ENCODE measurements at places on chromosomes 2 and 18.

- DNase-seq, result no peak
- peaks cover 79% of the 10 kb centered on the region for H3K4me1 ChIP-seq
- H3K36me3 ChIP-seq, result peaks cover 4% of the 10 kb centered on the region
- no peak overlapping the region for H3K4me3 ChIP-seq
- H3K27ac ChIP-seq, result peak overlapping the region; percentile 5
These were observed 60.7 kb downstream of the ASXL2 start for GRCh38 chr2:25817630-25818029.

DNA sequence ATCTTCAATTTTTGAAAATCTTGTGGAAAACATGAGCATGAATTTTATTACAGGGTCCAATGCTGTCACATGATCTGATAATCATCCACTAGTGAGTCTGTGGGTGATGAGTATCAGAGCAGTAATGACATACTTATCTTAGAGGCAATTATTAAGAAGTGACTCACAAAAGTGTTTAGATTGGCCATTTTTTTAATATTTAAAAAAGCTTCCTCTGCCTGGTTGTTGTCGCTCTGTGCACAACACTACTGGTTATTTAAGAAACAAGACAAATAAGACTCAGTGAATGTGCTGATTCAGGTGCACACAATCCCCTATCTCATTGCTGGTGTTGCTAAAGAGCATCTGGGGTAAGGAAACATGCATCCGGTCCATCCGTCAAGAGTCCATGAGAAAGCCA, 665.8 kb upstream of the ZEB2 start:
- H3K4me3 ChIP-seq, result no peak overlapping the region
- H3K36me3 ChIP-seq, result no peaks in the 10 kb centered on the region
- no peak overlapping the region for H3K27ac ChIP-seq
- no peaks in the 10 kb centered on the region for H3K27me3 ChIP-seq

- no peak for DNase-seq
- no peaks in the 10 kb centered on the region for H3K4me1 ChIP-seq
- no peak overlapping the region for H3K27ac ChIP-seq
- no peaks in the 10 kb centered on the region for H3K27me3 ChIP-seq
- H3K36me3 ChIP-seq, result no peaks in the 10 kb centered on the region
These were observed 294.7 kb downstream of the MEIS1 start for GRCh38 chr2:66729416-66730330.

DNA sequence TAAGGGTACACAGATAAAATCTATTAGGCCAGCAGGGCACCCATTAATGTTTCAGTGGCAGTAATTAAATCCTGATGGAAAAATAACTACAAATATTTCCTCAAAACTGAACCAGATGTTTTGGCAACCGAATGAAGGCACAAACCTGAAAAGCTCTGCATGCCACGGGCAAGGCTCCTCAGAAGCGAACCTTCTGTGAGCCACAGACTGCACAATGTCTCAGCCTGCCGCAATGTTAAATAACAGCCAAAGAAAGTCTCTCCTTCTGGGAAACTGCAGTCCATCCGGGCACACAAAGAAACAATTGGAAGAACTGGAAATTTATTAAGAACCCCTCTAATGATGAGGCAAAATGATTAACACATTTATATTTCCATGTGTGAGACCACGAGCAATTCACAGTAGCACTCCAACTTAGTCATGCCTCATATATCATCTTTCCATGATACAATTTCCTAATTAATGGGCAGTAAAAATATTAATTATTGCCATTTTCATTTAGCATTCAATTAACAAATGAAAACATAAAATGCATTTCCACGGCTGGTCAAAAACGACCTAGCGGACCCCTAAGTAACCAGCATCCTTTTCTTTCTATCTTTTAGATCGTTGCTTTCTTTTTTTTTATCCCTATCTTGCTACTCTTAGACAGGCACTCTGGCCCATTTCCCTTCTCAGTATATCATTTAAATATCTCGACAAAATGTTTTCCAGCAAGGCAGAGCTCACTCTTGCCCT, 237.5 kb downstream of the EPHA4 start:
- no peak for DNase-seq
- no peak overlapping the region for H3K27ac ChIP-seq
- H3K36me3 ChIP-seq, result no peaks in the 10 kb centered on the region

- H3K27me3 ChIP-seq, result peaks cover 25% of the 10 kb centered on the region
- no peak for DNase-seq
- H3K4me1 ChIP-seq, result no peaks in the 10 kb centered on the region
- H3K4me3 ChIP-seq, result no peak overlapping the region
- no peaks in the 10 kb centered on the region for H3K36me3 ChIP-seq
These were observed 9.4 kb upstream of the DUSP19 start for GRCh38 chr2:183069174-183069573.

GRCh38 chr2:45289997-45290709, 280.9 kb upstream of the SIX2 start:
- H3K4me1 ChIP-seq, result no peaks in the 10 kb centered on the region
- H3K36me3 ChIP-seq, result no peaks in the 10 kb centered on the region
- H3K4me3 ChIP-seq, result no peak overlapping the region
- peaks cover 36% of the 10 kb centered on the region for H3K27me3 ChIP-seq
- no peak for DNase-seq

DNA sequence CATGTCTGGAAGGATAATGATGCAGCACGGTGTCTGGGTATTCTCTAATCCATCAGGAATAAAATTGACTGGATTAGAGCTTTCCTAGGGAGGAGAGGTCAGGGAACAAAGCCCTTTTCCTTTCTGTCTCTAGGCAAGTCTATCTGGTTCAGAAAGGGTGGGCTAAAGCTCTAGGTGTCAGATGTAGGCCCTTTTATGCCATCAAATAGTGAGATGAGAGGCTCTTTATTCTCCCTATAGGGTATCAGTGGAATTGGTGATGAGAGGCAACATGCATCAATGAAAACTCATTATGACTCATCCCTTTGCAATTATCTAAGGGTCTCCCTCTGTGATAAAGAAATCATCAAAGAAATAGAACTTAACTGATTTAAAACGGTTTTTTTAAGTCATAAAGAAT, 328.0 kb upstream of the CRIM1 start:
- H3K36me3 ChIP-seq, result no peaks in the 10 kb centered on the region
- no peak for DNase-seq
- H3K4me3 ChIP-seq, result no peak overlapping the region
- H3K27ac ChIP-seq, result no peak overlapping the region

GRCh38 chr2:54262015-54262765, 6.2 kb upstream of the TSPYL6 start:
- peaks cover 27% of the 10 kb centered on the region for H3K36me3 ChIP-seq
- no peaks in the 10 kb centered on the region for H3K4me1 ChIP-seq
- H3K4me3 ChIP-seq, result no peak overlapping the region
- H3K27ac ChIP-seq, result no peak overlapping the region

GRCh38 chr2:12318427-12319057, 398.2 kb upstream of the TRIB2 start:
- H3K36me3 ChIP-seq, result no peaks in the 10 kb centered on the region
- no peak overlapping the region for H3K4me3 ChIP-seq
- H3K4me1 ChIP-seq, result peaks cover 38% of the 10 kb centered on the region
- H3K27ac ChIP-seq, result no peak overlapping the region

DNA sequence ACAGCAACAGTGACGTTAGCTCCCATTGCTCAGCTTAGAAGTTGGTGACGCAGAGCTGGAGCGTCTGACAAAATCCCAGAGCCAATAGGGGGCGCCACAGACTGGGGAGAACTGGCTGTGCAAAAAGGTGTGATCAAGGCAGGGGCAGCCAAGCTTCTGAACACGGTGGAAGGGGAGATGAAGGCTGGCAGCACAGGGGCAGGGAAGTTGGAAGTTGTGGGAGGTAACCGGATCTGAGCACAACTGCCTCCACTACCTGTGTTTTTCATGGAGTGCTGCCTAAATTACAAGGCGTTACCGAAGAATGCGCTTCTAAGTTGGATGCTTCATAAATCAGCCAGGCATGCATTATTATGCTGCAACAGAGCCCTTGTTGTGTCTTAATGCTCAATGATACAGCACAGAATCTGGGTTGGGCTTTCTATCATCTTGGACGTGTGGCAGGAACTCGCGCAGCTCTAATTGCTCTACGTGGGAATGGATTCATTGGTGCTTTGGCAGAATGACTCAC, 370.0 kb downstream of the SLC4A3 start:
- H3K27me3 ChIP-seq, result peaks cover 4% of the 10 kb centered on the region
- H3K4me1 ChIP-seq, result no peaks in the 10 kb centered on the region
- no peak overlapping the region for H3K27ac ChIP-seq
- no peak overlapping the region for H3K4me3 ChIP-seq
- H3K36me3 ChIP-seq, result no peaks in the 10 kb centered on the region

DNA sequence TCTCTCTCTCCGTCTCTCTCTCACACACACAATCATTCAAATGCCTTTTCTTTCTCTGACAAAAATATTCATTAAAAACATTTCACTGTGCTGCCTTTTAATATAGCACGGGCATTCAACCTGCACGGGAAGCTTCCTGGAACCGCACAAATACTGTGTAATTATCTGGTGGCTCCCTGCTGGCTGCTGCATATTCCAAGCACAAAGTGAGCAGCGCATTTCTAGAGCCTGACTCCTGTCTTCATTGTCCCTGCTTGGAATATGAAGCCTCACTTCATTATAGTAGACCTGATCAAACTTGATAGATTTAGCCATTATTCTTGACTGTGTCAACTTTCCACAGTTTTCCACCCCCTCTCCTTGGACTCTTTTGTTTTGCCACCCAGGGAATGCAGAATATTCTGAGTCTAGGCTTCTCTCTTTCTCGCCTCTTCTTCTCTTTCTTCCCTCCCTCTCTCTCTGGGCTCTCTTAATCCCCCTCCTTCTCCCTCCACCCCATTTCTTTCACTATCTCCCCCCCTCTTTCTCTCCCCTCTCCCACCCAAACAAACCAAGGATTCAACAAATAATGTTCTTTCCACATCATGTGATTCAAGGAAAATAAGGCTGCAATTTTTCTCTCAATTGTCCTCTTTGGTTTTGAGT, 672.1 kb upstream of the FANCL start:
- no peak for DNase-seq
- no peaks in the 10 kb centered on the region for H3K27me3 ChIP-seq
- H3K36me3 ChIP-seq, result no peaks in the 10 kb centered on the region
- H3K4me1 ChIP-seq, result no peaks in the 10 kb centered on the region

DNA sequence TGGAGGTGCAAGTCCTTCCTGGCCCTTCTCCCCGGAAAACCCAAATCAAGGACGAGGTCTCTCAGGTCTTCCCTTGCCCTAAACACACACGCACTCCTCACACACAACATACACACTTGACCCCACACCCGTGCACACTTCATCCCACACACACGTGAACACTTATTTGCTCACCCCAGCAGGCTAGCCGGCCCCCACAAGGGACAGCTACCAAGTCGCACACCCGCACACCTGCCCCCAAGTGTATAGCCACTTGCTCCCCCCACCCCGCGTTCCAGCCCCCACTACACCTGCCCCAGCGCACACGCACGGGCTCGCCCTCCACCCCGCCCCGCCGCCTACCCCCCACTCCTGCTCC, 359 bp downstream of the TGFBRAP1 start:
- H3K4me3 ChIP-seq, result peak overlapping the region; percentile 94

- H3K27me3 ChIP-seq, result no peaks in the 10 kb centered on the region
- peaks cover 94% of the 10 kb centered on the region for H3K4me1 ChIP-seq
- peak; percentile 68 for DNase-seq
These were observed 69.3 kb downstream of the MBP start for GRCh38 chr18:77063260-77063659.

- H3K27me3 ChIP-seq, result peaks cover 5% of the 10 kb centered on the region
- H3K36me3 ChIP-seq, result no peaks in the 10 kb centered on the region
- H3K4me3 ChIP-seq, result no peak overlapping the region
- DNase-seq, result no peak
- no peaks in the 10 kb centered on the region for H3K4me1 ChIP-seq
These were observed 106.3 kb upstream of the GLI2 start for GRCh38 chr2:120629241-120629895.

- H3K27ac ChIP-seq, result no peak overlapping the region
- no peaks in the 10 kb centered on the region for H3K36me3 ChIP-seq
- H3K27me3 ChIP-seq, result peaks cover 9% of the 10 kb centered on the region
- no peaks in the 10 kb centered on the region for H3K4me1 ChIP-seq
These were observed 251.9 kb upstream of the CHAC2 start for GRCh38 chr2:53515435-53516332.

DNA sequence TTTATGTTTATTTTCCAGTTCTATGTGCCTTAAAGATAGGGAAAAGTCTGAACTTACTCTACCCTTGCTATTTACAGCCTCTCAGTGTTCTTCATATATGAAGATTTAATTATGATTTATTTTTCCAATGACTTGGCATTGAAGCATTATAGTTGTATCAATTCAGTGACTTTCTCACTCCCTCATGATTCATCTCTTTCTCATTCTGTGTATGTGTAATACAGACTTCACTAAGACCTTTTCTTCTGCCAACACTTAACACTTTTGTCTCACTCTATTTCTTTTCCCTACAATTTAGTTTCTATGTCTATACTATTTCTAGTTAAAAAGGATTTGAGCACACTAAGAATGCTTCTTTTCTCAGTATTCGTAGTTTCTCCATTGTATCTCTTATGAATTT, 1470.3 kb upstream of the ACVR2A start:
- H3K27me3 ChIP-seq, result no peaks in the 10 kb centered on the region
- no peaks in the 10 kb centered on the region for H3K4me1 ChIP-seq
- H3K36me3 ChIP-seq, result no peaks in the 10 kb centered on the region
- no peak overlapping the region for H3K4me3 ChIP-seq
- H3K27ac ChIP-seq, result no peak overlapping the region
- no peak for DNase-seq

DNA sequence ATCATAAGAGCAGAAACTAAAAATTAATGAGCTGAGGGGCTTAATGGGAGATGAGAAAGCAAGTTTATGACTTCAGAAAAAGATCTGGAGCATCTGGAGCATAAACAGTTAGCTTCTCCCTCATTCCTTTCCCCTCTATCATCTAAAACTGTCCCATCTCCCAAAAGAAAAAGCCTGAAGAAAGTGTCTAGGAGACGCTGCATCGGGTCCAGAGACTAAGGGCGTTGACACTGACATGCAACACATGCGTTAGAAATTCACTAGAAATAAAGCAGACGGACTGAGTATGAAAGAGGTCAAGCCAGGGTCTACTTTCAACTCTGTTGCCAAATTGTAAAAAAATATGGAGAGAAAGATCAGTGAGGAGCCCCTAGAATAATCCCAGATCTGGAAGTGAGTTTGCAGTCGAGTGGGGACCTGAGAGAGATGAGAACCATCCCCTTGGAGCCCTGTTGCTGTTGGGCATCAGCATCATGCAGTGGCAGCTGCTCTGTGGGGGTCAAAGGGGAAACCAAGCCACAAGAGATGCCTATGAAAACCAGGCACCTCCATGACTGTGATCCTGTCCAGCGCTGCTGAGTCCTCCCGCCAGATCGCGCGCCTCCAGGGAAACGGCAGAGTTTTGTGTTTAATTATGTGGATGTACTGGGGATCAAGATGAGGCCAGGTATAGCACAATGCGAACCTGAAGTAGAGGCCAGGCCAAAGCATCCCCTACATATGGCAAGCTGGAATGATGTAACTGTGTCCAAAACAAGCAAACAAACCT, 13.9 kb downstream of the ANTXR1 start:
- no peak for DNase-seq
- H3K4me3 ChIP-seq, result no peak overlapping the region
- no peak overlapping the region for H3K27ac ChIP-seq
- no peaks in the 10 kb centered on the region for H3K4me1 ChIP-seq
- peaks cover 10% of the 10 kb centered on the region for H3K27me3 ChIP-seq

Data from naive thymus-derived CD8-positive, alpha-beta T cell (primary cell).